Fibroblast of villous mesenchyme (primary cell): ENCODE measurements at places on chromosomes 12 and 14. TPM values are rescaled to one million over a fixed set of nuclear protein-coding genes. Genes with fewer than 3 reads are reported as not detected.

The AMDHD1 gene
- not detected in 2 replicates for total RNA-seq

GRCh38 chr12:115404761-115405470 lies 720.9 kb upstream of the TBX3 start:
- peak; percentile 75 for DNase-seq

GRCh38 chr12:83904175-83904574 lies 1008.4 kb downstream of the SLC6A15 start:
- no peak for DNase-seq

- no peak for DNase-seq
Measured at GRCh38 chr12:125151284-125151683, 86.0 kb downstream of the AACS start.

The SERPINA9 gene
- not detected in 2 replicates for total RNA-seq

The FAIM2 gene
- 3.0 and 3.9 TPM in 2 replicates for total RNA-seq

- DNase-seq = no peak
Measured at GRCh38 chr12:46453428-46453827, 80.9 kb upstream of the SLC38A2 start.

- no peak for DNase-seq
Measured at GRCh38 chr12:54773593-54773992, 80.7 kb upstream of the MUCL1 start.

- no peak for DNase-seq
Measured at GRCh38 chr12:72267974-72268373, 4.2 kb upstream of the TRHDE start.

DNA sequence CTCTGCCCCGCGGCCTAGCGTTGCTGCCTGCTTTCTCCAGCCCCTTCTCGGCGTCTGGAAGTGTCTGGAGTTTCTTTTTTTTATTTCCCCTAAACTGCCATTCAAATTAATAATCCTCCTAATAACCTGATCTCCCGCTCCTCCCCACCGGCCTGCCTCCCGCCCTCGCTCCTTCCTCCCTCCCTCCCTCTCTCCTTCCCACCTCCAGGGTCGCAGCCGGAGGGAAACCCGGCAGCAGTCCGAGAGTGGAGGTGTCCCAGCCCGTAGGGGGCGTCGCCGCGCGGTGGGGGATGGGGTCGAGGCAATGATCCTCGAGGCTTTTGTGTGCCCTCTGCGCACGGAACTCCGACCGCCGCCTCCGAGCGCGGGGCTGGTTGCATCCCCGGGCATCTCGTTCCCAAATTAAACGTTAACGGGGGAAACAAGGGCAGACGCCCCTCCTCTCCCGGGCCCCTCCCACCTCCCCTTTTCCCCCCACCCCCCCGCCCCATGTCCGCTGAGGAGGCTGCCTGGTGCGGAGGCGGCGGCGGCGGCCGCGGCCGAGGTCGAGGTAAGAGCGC lies 1.0 kb upstream of the SOCS2 start:
- DNase-seq = peak; percentile 81

DNA sequence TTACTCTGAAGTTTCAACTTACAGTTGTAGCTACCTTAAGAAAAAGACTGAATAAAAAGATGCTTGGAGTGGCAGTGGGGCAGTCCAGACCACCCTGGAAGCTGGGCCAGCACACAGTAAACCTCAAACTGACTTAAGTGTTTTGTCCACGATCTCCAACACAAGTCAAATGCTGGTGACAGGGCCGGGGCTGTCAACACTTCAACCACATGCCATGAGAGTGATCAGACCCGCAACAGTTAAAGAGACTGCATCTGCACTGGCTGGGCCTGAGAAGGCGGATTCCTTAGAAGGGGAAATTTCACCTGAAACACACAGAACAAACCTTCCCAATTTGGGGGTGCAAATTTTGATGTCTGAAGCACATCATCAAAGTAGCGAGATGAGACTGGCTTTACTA lies 223.5 kb upstream of the CAND1 start:
- no peak for DNase-seq

DNA sequence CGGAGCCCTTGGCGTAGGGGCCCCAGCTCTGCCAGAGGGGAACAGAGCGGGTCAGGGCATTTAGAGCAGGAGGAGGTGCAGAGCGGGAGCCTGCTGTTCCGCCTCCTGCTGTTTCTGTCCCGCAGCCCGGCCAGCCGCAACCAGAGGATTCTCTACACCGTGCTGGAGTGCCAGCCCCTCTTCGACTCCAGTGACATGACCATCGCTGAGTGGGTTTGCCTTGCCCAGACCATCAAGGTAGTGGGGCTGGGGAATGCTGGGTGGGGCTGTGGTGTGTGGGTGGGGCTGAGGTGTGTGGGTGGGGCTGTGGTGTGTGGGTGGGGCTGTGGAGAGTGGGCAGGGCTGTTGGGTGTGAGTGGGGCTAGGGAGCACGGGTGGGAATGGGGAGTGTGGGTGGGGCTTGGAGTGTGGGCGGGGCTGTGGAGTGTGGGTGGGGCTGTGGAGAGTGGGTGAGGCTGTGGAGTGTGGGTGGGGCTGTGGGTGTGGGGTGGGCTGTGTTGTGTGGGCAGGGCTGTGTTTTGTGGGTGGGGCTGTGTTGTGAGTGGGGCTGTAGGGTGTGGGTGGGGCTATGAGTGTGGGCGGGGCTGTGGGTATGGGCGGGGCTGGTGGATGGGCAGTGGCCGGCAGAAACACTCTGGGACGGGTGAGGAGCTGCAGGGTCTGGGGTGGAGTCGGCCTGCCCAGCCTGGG lies 8.0 kb downstream of the ASPG start:
- no peak for DNase-seq

- DNase-seq = peak; percentile 17
Measured at GRCh38 chr12:74337951-74338350, 199.7 kb upstream of the ATXN7L3B start.

The TAS2R13 gene
- total RNA-seq = 3.0 and 3.9 TPM in 2 replicates

DNA sequence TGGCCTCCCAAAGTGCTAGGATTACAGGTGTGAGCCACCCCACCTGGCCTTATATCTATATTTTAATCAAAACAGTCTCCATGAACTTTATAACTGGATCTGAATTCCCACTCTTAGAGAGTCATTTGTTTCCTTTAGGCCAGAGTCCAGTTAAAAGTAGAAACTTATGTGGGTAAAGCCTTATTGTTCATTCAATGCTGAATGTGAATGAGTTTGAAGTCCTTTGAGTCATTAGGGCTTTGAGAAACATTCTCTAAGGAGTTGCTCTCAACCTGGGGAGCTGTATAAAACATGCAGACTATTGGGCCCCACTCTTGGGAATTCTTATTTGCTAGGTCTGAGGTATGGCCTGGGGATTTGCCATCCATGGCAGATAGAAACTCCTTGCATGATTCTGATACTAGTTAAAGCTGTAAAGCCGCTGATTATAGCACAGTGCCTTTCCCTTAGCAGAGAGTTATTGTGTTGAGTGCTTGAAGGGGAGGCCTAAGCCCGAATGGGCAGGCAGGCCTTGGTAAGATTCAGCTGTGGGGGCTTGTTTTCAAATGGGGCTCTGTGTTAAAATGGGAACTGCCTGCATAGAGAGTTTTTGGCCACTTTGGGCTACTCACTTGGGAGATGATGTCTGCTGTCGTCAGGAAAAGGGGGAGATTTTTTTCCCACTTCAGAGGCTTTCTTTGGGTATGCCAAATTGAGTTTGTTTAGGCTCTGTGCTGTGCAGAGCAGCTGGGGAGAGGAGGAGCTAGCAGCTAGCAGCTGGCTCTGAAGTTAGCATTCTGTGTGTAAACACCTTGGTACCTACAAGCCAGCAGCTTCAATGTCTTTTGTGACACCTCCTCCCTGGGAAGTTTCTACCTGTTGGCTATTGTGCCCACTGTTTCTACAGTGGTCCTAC lies 117.5 kb downstream of the DACT1 start:
- DNase-seq = no peak

DNA sequence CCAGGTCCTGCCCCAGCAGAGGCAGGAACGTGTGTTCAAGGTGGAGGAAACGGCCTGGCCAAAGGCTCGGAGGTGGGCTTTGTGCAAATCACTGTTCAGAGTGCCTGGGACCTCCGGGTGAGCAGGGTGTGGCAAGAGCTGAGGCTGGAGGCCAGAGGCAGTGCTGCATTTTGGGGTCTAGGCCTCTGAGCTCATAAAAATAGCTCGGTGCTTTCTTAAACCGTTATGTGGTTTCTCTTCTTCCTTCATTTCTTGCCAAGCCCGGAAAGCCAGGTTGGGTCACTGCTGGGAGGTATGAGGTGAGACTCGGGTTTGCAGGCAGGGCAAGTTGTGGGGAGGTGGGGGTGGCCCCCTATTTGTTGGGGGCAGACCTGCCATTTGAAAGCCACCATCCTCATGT lies 178.8 kb upstream of the MYL2 start:
- no peak for DNase-seq

- DNase-seq = no peak
Measured at GRCh38 chr12:116609319-116610114, 50.3 kb downstream of the MAP1LC3B2 start.

DNA sequence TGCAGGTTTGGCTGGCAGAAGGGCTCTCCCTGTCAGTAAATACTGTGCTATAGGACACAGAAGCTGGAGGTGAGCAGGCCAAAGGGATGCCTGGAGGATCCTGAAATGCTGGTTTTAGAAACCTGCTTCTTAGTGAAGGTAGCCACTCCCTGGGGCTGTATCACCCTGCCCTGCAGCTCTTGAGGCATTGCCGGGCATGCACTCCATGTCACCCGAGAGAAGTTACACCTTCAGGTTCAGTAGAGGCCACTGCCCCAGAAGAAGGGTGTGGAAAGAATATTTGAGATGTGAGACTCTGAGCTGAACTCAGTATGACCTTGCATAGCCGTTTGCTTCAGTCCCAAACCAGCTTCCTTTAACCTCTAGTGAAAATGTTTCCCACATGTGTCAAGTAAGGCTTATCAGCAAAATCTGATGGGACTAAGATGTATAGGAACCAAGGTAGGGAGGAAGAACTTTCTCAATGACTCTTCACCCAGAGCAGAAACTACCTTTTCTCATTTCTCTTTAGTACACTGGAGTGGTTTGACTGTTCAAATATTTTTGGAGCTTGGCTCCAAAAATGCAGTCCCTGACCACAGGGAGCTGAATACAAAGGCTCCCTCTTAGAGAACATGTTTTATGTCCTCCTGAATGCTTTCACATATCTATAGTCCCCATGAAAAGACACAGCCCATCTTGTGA lies 164.5 kb upstream of the DYRK2 start:
- DNase-seq = no peak

The GALNT9 gene
- total RNA-seq = not detected in 2 replicates

The ANO6 gene
- total RNA-seq = 75.1 and 91.5 TPM in 2 replicates

- DNase-seq = no peak
Measured at GRCh38 chr14:99872786-99873440, 79.7 kb downstream of the EML1 start.

The FOXG1 gene
- under 0.01 TPM in 1 of 2 replicates, not detected in the other for total RNA-seq

The FGD6 gene
- total RNA-seq = 11.9 and 18.1 TPM in 2 replicates

The DDIT3 gene
- total RNA-seq = 18.1 and 56.7 TPM in 2 replicates

DNA sequence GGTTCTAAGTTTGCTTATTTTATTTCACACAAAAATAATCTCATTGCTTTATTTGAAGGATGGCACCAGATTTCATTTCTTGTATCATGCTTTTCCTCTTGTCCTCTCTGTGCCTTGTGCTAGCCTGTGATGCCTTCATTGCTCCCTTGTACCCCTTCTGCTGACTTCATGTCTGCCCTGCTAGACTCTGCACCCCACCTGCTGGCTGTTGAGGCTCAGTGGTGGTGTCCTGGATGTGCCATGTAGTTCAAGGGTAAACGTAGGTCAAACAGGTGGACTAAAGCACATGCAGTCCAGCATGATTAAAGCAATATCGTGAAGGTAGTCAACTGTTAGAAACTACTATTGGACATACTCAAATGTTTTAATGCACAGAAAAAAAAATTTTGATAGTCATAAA lies 21.6 kb downstream of the MRPS35 start:
- DNase-seq = no peak

- no peak for DNase-seq
Measured at GRCh38 chr14:41146391-41146790, 460.3 kb upstream of the LRFN5 start.

The TAS2R19 gene
- 4.8 and 7.8 TPM in 2 replicates for total RNA-seq

DNA sequence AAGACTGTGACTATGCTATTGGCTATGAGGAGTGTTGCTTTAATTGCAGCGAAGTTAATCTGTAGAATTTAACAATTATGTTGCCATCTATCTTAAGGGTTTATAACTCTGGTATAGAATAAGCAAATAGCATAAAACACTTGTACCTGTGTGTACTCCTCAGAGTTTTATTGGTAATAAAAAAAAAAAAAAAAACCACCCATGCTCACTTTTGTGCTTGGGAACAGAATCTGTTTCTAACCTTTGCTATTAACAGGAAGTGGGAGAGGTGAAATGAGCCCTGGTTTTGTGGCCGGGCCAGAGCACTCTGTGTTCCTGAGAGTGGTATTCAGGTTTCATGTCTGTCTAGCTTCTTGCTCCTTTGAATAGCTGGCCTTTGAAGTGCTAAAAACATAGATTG lies 53.1 kb downstream of the PDE3A start:
- DNase-seq = no peak

The LRFN5 gene
- 0.97 and 1.7 TPM in 2 replicates for total RNA-seq

The BDKRB2 gene
- 51.5 and 105 TPM in 2 replicates for total RNA-seq

The ARHGAP9 gene
- total RNA-seq = under 0.01 TPM in 2 replicates

DNA sequence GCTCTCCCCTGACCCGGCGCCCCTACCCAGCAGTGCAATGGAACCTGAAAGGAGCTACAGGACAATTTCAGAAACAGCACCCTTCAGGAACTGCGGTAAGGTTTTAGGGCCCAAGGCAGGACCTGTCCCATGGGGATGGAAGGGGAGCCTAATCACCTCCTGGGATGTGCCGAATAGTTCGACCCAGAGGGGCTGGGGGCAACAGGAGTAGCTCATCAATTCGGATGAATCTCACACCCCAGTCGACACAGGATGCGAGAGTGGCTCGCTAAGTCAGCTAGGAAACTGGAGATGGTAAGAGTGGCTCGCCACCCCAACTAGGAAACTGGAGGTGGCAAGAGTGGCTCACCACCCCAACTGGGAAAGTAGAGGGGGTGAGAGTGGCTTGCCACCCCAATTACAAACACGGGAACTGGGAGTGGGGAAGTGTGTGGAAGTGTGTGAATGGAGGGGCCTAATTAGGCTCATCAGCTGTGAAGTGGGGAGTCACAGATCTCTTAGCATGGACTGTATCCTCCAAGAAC lies 57.1 kb downstream of the DHRS2 start:
- no peak for DNase-seq

The IFNG-AS1 gene
- total RNA-seq = not detected in 2 replicates

- peak; percentile 66 for DNase-seq
Measured at GRCh38 chr12:57389033-57389432, 41.8 kb downstream of the R3HDM2 start.

GRCh38 chr12:110001596-110001995 lies 2.4 kb downstream of the ANKRD13A start:
- DNase-seq = no peak

The PLEKHH1 gene
- total RNA-seq = 0.43 and 0.64 TPM in 2 replicates

DNA sequence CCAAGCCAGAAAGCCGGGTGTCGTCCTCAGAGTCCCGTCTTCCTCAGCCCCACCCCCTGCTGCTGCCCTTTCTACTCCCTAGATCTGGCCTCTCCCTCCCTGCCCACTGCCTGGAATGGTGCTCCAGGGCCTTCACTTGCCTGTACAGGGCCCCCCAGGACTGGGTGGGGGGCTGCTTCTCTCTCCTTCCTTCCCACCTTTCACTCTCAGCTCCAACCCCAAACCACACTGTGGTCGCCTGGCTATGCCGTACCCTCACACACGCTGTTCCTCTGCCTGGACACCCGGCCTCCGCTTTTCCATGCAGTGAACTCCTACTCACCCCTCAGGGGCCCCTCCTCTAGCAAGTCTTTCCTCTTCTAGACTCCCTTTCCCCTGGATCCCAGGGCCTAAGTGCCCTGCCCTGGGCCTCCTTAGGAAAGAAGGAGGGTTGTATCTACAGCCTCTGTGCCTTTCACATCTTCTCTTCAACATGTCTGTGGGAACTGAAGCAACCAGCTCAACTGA lies 25.5 kb upstream of the DIO3 start:
- no peak for DNase-seq
